ENCODE measurements at places on chromosomes 4 and X.

DNA sequence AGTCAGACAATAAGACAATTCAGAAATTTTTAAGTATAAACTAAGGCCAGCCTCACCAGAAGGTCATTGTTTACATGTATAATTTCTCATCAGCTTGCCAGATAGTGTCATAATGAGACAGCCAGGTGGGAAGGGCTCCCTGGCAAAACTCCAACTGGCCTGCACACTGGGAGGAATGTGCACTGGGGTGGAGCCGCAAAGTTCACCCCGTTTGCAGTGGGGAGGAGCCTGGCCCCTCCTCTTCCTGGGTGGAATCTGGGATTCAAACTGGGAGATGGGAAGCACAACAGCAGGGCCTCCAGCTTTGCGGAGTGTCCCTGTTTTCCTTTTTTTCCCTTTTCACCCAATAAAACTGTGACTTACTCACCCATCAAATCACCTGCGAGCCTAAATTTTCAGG lies 329.9 kb downstream of the SMARCA1 start:
- DNase-seq: no peak

GRCh38 chr4:48681856-48682255 lies 98.2 kb downstream of the FRYL start:
- DNase-seq: no peak

GRCh38 chr4:20017777-20018115 lies 234.0 kb upstream of the SLIT2 start:
- no peak for DNase-seq

DNA sequence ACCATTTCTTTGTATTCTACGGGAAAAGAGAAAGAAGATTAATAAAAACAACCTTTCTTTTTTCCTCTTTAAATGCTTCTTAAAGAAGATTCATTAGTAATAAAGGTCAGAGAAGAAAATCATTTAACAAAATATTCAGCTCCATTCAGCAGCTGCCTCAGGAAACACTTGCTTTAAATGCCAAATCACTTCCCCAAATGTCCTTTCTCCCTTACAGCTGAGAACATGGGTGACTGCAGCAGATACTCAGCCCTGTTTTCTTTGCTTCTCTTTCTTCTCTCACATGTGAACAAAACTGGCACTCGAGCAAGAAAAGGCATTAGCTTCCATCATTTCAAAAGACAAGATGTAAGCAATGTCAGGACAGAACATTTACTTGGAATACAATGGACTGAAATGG lies 120.2 kb downstream of the INPP4B start:
- DNase-seq: no peak

- no peak for DNase-seq
Measured at GRCh38 chr4:98289375-98289774, 28.2 kb downstream of the RAP1GDS1 start.

GRCh38 chr4:162853788-162854187 lies 312.9 kb downstream of the NAF1 start:
- DNase-seq: no peak

GRCh38 chr4:137705171-137705783 lies 173.0 kb upstream of the PCDH18 start:
- no peak for DNase-seq

DNA sequence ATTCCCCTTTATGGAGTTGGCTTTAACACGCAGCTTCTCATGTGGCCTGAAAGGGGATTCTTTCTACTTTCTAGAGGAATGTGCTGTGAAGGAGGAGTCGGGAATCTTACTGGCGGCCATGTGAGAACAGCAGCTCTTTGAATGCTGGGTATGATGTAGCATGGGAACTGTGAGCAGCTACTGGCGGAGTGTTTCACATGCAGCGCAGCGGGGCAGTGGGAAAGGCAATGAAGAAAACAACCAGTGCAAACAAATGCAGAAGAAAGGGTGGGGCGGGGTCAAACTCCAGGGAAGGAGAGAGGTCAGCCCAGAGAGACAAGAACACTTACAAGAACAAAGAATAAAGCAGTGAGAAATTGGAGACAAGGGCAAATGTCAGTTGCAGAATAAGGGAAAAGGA lies 363.8 kb upstream of the FTHL17 start:
- no peak for DNase-seq

GRCh38 chr4:74447636-74448233 lies 2.8 kb downstream of the AREG start:
- DNase-seq: no peak

- DNase-seq: no peak
Measured at GRCh38 chr4:66728280-66728679, 817.0 kb downstream of the CENPC start.

DNA sequence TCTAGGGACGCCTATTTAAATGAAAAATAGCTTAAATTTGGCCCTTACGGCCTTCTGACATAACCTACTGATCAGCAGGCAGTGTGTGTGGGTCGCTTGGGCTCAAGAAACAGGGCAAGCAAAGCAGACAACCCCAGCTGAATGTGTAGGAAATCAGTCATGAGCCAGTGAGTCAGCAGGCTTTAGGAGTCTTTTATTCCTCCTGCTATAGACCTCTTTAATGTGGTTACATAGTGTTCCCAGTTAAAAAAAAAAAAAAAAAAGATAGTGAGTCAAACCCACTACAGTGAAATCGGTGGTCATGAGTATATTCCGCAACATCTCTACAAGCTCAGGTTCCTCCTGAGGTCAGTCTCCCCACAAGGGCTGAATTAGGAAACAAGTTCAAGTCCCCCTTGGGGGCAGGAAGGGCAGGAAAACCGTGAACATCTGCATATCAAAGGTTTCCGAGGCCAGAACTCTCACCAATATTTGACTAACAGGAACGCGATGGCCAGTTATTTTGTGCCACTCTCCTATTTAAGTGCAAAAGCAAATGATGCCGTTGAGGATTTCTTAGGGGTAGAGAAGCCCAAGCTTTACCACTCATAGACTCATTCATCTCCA lies 32.7 kb downstream of the ACSL1 start:
- DNase-seq: peak; percentile 51

DNA sequence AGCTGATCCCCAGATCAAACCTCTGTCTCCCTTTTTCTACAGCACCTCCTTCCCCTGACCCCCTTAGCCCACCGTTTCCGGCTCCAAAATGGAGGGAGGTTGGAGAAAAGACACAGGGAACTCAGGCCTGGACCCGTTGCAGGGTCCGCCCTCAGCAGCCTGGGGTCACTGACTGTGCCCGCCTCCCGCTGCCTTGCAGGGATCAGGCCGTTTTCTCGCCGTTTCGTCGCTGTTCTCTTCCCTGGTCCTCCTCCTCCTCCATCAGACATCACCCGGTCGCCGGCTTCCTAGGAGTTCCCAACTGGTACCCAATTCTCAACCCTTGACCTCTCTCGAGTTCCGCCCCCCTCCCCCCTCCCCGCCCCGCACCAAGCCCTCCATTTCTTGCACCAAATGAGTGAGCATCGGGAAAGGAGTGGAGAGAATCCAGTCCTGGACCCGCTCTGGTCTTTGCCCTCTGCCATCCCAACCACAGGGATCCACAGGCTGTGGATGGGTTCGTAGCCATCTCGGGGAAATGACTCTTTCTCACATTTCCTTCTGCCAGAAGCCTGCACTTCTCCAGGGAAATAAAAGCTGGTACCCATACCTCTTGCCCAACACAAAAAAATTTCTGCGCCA lies 493 bp downstream of the TCEAL5 start:
- no peak for DNase-seq

- no peak for DNase-seq
Measured at GRCh38 chrX:153408221-153408721, 3.0 kb upstream of the ZFP92 start.

GRCh38 chr4:150501009-150501727 lies 80.8 kb upstream of the MAB21L2 start:
- no peak for DNase-seq

DNA sequence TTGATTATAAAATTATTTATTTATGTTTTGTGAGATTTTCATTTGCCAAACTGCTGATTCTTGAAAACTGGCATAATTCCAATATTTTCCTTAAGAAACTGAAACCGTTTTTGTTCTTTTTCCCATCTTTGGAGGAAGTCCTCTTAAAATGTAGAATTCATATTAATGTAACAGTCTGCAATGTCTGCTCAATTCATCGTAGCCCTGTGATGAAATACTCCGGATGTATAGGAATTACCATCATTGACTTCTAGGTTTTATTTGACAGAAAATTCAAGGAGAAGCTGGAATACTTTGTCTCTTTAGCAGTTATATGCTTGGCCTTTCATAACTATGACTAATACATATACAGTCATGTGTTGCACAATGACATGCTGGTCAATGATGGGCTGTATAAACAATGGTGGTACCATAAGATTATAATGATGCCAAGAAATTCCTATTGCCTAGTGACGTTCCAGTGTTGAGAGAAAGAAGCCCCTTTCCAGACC lies 185.0 kb upstream of the GPRIN3 start:
- DNase-seq: no peak

- no peak for DNase-seq
Measured at GRCh38 chr4:78971776-78972175, 32.5 kb upstream of the PAQR3 start.

- no peak for DNase-seq
Measured at GRCh38 chr4:113350576-113350975, 301.1 kb downstream of the ANK2 start.

DNA sequence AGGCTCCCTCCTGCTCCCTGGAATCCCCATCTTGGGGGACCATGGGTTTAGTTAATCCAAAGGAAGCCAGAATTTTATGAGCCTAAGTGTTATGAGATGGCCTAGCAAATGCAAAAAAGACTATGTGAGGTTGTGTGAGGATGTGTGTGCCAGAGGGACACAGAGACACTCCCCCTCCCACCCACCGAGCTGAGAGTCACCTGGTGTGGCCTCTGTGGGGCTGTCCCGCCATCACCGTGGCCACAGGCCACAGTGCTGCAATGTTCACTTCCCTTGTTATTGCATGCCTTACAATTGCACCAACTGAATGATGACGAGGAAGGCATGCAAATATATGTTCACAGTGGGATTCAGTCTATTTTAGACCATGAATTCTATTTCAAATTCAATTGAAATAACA lies 601 bp upstream of the FGFBP2 start:
- no peak for DNase-seq

DNA sequence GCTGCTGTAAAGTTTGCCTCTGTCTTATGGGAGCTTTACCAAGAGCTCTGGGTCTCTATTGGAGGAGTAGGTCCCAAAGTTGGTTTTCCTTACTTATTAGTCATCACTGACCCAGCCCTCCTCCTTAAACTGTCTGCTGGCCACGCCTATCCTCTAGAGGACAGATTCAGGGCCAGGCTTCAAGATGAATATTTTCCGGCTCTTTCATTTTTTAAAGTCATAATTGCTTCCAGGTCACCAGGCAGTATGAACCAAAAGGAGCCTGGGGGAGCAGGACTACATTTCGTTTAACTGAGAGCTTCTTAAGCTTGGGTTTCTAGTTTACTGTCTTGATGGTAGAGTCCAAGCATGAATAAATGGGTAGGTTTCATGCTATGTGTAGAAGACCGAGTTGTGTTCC lies 13.7 kb downstream of the BCORL1 start:
- no peak for DNase-seq

GRCh38 chr4:176534566-176534965 lies 214.8 kb downstream of the SPCS3 start:
- no peak for DNase-seq

DNA sequence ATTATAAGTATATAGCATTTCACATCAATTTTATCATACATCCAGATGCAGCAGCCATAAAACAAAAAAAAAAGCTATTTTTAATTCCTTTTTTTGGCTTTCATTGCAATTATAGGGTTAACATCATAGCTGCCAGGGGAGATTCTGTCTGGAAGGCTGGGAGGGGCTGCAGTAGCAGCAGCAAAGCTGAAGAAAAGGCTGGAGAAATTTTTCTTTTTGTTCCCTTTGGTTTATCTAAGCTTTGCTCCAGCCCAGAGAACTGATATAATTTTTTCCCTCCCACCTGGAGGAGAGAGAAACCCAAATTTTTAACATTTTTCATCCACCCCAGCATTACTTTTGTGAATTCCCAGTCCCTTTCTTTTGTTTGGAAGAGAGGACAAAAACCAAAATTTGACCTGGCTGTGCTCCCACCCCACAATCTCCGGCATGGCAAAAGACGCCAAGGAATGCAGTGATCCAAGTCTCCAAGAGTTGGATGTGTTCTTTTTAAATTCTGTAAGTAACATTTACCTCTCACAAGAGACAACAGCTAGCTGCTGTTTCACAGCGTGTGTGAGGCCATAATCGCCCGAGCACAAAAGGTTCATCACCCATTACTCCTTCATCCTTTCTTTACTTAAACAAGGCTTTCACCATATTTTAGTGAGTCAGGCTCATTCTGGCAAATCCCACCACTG lies 25.1 kb upstream of the FAM156A start:
- DNase-seq: no peak

DNA sequence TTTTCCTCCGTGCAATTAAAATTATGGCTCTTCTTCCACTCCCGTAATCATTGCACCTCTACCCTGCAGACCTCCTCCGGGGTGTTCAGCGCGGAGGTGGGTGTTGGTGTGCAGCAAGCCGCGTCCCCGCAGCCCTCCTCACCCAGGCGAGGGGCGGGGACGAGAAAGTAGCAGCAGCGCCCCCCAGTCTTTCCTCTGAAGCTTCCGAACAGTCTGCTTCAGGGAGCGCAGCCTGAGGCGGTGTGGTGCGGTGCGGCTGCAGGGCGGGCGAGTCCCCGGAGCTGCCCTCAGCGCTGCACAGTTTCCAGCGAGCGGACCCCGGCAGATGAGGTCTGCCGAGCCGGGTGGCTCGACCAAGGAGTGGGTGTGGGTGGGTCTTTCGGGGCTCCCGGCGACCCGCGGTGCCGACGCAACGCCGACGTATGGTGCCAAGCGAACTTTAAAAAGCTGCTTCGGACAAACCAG lies at the start of gene FRAS1:
FRAS1 (plus strand) TSS at position 189 of the 465 bp plus-strand sequence. CDS start 687 bp downstream, outside the sequence.
- DNase-seq: no peak

DNA sequence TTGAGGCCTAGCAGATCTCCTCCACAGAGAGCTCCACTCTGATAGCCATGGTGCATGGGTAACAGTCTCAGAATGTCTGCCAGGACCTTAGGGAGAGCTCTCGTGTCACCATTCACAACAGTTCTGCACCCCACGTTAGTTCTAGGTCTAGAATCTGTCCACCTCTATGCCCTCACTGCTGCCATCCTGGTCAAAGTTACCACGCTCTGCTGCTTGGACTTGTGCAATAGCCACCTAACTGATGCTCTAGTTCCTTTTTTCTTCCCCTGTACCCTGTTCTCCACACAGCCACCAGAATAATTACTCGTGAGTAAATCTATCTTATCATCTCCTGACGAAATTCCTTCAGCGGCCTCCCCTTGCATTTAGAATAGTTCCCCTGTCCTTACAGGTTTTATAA lies 268.8 kb upstream of the GATB start:
- no peak for DNase-seq

GRCh38 chr4:2858451-2859217 lies 15.0 kb downstream of the ADD1 start:
- DNase-seq: no peak

DNA sequence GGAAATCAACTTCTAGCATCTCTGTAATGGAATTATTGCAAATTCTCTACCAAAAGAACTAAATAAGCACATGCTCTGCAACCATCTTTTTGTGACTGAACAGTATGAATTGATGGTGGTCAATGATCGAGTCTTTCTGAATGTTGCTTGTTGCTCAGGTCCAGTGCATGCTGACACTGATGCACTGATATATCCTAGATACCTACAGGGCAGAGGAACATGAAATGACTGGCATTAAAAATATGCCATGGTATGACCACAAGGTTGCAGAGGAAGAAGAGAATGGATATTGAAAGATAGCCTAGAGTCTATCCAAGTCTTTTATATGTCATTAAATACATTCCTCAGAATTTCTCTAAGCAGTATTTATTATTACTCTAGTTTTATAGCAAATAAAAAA lies 692.8 kb upstream of the TENM3 start:
- DNase-seq: no peak
